ENCODE measurements at places on chromosomes 5 and 9.
A peak's percentile ranks its signal among the peaks of the same experiment; 100 is the strongest.

- no peak for DNase-seq
These were observed 21.6 kb upstream of the SLC9A3 start for GRCh38 chr5:545641-546375.

- DNase-seq, result no peak
These were observed 210.6 kb downstream of the ATP10B start for GRCh38 chr5:160641405-160641804.

- no peak for DNase-seq
These were observed 520.1 kb upstream of the SMC2 start for GRCh38 chr9:103574056-103574455.

GRCh38 chr5:150294551-150295071 is 5.0 kb upstream of the CAMK2A start:
- DNase-seq, result no peak

- DNase-seq, result no peak
These were observed 499.8 kb upstream of the CD180 start for GRCh38 chr5:67696446-67696845.

DNA sequence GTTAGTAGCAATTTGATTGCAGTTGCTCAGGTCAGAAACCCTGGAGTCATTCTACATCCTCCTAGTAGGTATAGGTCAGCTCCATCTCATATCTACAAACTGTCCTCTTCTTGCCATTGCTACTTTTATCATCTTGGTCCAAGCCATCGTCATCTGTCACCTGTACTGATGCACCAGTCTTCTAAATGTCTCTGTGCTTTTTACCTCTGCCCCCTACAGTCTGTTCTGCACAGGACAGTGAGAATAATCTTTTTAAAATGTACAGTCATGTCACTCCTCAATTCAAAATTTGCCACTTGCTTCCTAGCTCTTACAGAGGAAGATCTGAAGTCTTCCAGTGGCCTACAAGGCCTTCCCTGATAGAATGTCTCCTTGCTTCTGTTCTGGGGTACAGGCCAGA is 6.8 kb downstream of the NNT start:
- peak; percentile 30 for DNase-seq

DNA sequence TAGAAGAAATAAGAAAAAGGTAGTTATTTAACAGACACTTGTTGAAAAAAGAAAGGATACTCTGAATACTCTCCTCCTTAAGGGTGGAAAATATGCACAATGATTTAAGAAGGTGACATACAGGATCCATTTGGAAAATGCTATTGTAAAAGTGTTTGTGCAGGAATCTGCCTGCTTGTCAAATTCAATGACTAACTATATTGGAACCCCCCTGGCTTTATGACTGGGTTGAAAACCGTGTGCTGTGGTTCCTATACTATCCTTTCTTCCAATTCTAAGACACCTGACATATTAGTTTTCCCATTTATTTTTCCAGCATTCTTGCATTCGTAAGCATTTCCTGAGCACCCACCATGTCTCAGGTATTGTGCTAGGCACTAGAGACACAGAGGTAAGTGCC is 220.0 kb downstream of the GLIS3 start:
- no peak for DNase-seq

- DNase-seq, result no peak
These were observed 54.7 kb downstream of the SEMA4D start for GRCh38 chr9:89442981-89443814.

- DNase-seq, result peak; percentile 80
These were observed 96.5 kb downstream of the GADD45G start for GRCh38 chr9:89701221-89701798.

- no peak for DNase-seq
These were observed 752 bp downstream of the CCNJL start for GRCh38 chr5:160311491-160312133.

GRCh38 chr9:14908295-14909180 is 1.7 kb downstream of the FREM1 start:
- DNase-seq, result no peak

- DNase-seq, result no peak
These were observed 15.8 kb upstream of the HMHB1 start for GRCh38 chr5:143796125-143796524.

- DNase-seq, result no peak
These were observed 311.2 kb upstream of the SEMA6A start for GRCh38 chr5:116885825-116886224.

DNA sequence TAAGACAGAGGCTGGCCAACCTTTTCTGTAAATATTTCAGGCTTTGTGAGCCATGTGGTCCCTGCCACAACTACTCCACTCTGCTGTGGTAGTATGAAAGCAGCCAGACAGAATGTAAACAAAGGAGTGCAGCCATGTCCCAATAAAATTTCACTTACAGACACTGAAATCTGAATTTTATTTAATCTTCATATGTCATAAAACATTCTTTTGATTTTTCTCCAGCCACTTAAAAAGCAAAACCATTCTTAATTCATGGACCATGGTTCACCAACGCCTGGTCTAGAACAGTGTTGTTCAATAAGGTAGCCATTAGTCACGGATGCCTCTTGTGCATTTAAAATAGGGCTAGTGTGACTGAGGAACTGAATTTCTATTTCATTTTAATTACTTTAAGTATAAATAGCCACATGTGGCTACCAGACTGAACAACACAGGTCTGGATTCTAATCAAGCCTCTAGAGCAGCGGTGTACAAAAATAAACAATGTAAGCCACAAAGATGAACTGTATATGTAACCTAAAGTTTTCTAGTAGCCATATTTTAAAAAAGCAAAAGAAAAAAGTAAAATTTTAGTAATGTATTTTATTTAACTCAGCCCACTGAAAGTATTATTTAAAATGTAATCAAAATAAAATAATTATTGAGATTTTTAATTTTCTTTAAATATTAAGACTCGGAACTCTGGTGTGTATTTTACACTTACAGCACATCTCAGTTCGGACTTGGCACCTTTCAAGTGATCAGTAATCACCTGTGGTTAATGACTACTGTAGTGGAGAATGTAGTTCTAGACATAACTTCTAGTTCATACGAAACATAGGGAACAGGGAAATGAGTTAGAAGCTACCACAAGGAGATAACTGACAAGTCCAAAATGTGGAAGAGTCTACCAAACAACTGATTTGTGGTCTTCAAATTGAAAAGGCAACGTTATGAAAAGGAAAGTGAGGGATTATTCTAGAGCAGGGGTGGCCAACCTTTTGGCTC is 14.3 kb downstream of the GEMIN5 start:
- DNase-seq, result no peak
